ENCODE measurements at places on chromosomes 3 and 15. TPM values are rescaled to one million over a fixed set of nuclear protein-coding genes. Genes with fewer than 3 reads are reported as not detected.

DNA sequence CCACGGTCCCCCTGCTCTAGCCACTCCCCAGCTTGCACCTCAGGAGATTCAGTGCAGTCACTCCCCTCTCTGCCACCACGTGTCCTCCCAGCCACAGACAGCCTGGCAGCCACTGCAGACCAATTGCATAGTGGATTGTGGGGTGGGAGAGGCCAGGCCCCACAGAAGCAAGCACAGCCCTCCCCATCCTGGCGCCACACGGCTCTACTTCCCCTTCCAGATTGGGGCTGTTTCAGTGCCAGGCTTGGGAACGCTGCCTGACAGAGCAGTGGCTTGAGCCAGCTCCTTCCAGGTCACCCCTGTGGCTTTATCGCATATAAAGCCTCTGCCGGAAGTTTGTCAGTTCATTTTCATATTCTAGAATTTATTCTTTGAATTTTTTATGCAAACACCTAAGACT lies 90.7 kb downstream of the TMEM266 start:
- no peak for DNase-seq

LMCD1 gene
- polyA plus RNA-seq, result 43.1 TPM

ISLR gene
- 0.79 TPM for polyA plus RNA-seq

SIDT1 gene
- not detected for polyA plus RNA-seq

Measured in IMR-90 (cell line).